ENCODE measurements at places on chromosomes 2 and 18.

DNA sequence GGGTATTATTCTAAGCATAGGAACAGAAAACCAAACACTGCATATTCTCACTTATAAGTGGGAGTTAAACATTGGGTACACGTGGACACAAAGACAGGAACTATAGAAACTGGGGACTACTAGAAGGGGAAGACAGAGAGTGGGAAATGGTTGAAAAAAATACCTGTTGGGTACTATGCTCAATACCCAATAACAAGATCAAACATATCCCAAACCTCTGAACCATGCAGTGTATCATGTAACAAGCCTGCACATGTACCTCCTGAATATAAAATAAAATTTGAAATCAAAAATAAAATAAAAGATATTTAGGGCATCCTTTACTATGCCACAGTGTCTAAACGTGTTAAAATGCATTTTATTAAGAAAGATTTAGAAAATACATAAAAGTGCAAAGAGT, 221.0 kb upstream of the TFPI start:
- DNase-seq = no peak

DNA sequence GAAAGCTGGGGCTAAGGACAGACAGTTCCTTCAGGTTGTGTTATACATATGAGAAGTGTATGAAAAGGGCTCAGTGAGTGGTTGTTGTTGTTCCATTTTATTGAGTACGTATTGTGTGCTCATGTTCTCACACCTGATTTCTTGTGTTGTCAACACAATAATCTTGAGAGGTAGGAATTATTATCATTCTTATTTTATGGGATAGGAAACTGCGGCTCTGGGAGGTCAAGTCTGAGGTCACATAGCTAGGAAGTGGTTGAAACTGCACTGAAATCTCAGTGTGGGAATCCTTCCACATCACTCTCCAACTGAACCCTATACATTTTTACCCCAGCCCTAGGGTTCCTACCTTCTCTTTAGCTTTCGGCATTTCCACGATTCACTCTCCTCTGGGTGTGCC, 124.2 kb upstream of the CXCR4 start:
- no peak for DNase-seq

DNA sequence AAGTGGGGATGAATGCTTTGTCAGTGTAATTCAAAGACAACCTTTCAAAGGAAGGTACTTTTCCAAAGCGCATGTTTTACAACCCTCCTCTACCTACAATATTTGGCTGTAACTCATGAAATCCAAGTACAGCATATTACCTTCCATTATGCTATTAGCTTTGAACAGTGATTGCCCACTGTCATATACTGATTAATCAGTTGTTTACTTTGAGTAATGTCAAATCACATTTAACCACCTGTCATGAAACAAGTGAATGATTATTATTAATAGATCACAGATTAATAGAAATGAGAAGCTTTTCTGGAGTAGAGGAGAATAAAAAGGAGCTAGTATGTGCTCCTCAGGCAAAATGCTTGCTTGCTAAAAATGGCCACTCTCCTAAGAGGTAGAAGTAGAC, 150.5 kb upstream of the SMAD7 start:
- DNase-seq = no peak

DNA sequence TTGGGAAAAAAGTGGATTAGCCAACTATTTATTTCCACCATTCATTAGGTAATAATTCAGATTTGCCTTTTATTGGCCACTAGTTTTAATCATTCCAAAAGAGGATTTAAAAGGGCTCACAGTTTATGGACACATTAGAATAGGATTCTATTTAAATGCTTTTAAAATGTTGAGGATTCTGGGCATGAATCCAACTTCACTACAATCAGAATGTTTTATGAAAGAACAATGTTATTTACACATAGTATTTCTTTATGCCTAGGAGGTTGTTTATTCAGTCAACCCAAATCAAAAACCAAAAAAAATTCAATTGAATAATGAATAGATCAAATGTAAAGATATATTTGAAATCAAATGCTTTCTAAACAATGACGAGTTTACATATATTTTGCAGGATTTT, 232.2 kb downstream of the GULP1 start:
- DNase-seq = no peak

- peak; percentile 4 for DNase-seq
These were observed 548.4 kb upstream of the FSHR start for GRCh38 chr2:49702740-49703139.

DNA sequence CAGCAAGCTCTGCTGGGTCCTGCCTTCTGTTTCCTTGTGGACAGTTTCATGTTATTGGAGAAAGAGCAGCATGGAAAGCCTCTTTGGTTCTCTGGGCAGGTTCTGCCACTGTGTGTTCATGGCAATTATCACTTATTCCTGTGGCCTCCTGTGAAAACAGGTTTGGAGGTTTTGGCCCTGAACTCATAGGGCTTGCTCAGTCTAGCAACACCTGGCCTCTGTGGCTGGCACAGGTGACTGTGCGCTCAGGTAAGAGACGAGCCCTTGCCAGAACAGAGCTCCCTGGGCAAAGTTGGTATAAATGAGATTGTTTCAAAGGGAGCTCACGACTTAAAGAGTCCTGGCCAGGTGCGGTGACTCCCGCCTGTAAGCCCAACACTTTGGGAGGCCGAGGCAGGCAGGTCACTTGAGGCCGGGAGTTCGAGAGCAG, 5.7 kb downstream of the CEP68 start:
- no peak for DNase-seq

DNA sequence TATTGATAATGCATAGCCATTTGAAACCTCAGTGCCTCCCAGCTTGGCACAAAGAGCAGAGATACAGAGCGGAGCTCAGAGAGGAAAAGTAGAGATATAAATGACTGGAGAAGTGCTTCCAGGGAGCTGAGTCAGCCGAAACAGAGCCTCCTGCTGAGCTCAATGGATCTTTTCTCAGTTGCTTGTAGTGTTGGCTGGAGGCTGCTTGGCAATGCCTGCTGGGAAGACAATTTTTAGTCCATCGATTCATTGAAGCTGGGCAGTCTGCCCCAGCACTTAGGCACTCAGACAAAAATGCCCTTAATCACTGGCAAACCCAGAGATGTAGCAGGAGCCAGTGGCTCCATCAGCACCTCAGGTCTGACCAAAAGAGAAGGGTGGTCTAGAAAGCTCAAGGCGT, 81.3 kb upstream of the SETBP1 start:
- DNase-seq = no peak

Measured in RKO (cell line).